Stimulated activated CD8-positive, alpha-beta memory T cell treated with anti-CD3 and anti-CD28 coated beads, Interleukin-4, amount 100 ng/mL, for 48 hours (primary cell): ENCODE measurements at places on chromosomes 7 and 10.

GRCh38 chr10:34203966-34204630 is 611.0 kb downstream of the PARD3 start:
- DNase-seq, result no peak

DNA sequence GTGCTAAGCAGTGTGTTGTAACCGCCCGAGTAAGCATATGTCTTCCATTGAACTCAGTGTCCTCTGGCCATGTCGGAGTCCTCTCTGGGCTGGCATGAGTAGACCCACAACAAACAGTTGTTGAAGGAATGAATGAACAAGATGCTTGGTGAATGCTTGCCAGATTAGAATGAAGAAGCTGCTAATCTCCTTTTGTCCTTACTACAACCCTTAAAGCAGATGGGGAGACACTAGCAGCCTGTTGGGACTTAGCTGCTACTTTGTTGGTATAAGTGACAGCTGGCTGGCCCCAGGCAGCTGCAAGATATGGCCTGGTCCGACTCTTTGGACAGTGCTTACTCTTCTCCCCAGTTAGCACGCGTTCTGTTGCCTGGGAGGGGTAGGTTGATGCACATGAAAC is 370.1 kb downstream of the RPS24 start:
- no peak for DNase-seq

GRCh38 chr10:127372361-127372760 is 176.0 kb upstream of the INSYN2A start:
- no peak for DNase-seq

- DNase-seq, result no peak
Measured at GRCh38 chr10:30915146-30915545, 116.5 kb downstream of the ZNF438 start.

DNA sequence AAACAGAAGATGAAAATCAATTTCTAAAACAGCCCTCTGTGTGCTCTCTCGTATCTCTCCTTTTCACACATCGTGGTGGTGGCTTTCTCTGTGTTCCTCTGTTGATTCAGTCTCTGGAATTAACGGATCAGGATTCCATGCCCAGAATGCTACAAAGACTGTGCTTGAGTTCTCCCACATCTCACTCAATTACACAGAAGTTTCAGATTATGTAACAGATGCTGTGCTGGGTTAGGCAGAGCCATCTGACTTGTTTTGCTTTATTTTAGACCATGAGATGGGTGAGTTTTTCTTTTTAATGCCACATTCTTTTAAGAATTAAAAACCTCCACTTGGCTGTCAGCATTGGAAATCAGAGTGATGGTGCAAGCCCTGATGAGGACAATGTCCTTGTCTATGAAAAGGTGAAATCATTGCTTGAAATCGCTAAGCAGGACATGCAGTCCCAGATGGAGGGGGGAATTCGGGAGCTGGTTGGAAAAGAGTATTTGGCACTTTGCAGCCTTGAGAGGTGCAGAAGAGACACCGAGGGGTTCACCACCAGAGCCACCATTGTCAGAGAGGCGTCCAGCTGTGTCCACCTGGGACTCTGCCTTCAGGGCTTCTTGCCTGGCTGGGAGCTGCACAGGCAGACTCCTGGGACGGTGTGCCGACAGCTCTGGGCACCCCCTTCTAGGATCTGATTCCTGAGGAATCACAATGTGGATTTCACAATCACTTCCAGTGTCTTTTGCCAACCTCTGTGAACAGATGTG is 80.4 kb downstream of the EGFR start:
- DNase-seq, result no peak
